Right cardiac atrium (tissue), 5 donors: ENCODE measurements at places on chromosomes 6 and 20.

DNA sequence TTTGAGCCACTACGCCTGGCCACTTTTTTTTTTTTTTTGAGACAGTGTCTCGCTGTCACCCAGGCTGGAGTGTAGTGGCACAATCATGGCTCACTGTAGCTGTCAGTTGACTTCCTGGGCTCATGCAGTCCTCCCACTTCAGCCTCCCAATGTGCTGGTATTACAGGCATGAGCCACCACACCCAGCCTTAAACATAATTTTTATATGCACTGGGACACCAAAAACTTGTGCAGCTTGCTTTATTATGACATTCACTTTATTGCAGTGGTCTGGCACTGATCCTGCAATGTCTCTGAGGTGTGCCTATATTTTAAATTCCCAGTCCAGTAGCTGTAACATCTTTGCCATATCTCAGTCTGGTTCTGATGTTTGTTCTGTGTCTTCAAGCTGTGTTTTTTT lies 34.7 kb downstream of the KAT14 start:
- no peak for DNase-seq

DNA sequence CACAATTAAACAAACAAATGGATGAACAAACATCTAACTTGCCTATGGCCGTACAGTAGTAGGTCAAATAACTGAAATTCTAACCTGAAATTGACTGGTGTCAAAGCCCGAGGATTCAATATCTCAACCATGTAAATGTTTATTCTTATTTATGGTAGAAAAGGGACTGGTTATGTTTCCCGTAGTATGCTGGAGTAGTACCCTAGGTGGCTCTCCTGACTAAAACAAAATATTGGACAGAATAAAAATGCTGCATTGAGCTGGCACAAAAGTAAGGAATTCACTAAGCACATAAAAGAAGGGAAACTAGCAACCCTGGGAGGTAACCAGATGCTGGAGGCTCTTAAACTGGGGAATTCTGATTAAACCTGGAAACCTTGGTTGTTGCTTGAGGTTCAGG lies 117.1 kb upstream of the PREP start:
- DNase-seq: no peak

GRCh38 chr6:30779850-30780641 lies 35.7 kb upstream of the IER3 start:
- no peak for DNase-seq

- no peak for DNase-seq
Observed at GRCh38 chr20:50353289-50353961, 156.8 kb upstream of the PTPN1 start.

GRCh38 chr6:112717401-112717800 lies 370.3 kb downstream of the RFPL4B start:
- DNase-seq: no peak

DNA sequence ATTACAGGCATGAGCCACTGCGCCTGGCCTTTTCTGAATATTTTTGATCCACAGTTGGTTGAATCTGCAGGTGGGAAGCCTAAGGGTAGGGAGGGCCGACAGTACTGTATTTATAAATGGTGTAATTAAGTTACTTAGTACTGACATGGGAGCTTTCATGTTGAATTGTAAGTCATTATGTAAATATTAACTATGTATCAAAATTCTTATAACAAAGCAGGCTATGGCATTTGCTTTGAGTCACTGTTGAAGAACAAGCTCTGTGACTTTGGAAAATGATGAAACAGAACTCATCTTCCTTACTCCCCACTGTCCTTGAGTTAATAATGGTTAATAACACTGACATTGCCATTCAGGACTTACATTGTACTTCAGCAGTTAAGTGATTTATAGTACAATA lies 63.0 kb upstream of the TXNDC5 start:
- no peak for DNase-seq

DNA sequence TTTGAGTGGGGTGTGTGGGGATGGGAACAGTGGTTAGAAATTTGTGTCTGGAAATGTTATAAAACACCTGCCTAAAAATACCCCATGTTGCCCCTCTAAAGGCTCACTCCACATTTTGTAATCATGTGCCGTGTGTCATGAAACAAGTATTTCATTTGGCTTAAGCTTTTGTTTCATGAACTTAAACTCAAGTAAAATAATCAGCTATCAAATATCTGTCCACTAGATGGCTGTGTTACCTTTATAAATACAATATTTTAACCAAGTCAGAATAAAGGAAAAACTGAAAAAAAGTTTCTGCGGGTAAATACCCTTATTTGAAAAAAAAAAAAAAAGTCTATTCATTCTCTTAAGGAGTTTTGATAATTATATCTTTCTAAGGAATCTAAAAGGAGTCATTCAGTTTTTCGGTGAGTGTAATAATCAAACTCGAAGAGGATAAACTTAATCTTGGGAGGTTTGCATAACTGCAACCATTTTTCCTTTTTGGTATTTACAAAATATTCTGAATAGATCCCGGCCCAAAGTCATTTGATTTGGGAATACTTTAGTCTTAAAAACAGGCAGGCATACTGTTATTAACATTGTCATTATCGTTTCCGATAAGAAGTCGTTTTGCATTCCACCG lies 29.9 kb upstream of the MTRF1L start:
- DNase-seq: no peak

DNA sequence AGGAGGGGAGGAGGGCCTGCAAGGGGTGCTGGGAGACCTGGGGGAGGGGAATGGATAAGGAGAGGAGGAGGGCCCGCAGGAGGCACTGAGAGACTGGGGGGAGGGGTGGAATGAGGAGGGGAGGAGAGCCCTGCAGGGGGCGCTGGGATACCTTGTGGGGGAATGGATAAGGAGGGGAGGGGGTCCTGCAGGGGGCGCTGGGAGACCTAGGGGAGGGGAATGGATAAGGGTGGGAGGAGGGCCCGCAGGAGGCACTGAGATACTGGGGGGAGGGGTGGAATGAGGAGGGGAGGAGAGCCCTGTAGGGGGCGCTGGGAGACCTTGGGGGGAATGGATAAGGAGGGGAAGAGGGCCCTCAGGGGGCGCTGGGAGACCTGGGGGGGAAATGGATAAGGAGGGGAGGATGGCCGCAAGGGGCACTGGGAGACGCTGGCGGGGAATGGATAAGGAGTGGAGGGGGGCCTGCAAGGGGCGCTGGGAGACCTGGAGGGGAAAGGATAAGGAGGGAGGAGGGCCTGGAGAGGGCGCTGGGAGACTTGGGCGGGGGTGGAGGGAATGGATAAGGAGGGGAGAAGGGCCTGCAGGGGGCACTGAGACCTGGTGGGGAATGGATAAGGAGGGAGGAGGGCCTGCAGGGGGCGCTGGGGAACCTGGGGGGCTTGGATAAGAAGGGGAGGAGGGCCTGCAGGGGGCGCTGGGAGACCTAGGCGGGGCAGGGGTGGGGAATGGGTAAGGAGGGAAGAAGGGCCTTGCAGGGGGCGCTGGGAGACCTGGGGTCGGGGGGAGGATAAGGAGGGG lies 1.3 kb upstream of the CTCFL start:
- DNase-seq: no peak

GRCh38 chr6:39247667-39248194 lies 18.5 kb upstream of the KCNK5 start:
- no peak for DNase-seq

DNA sequence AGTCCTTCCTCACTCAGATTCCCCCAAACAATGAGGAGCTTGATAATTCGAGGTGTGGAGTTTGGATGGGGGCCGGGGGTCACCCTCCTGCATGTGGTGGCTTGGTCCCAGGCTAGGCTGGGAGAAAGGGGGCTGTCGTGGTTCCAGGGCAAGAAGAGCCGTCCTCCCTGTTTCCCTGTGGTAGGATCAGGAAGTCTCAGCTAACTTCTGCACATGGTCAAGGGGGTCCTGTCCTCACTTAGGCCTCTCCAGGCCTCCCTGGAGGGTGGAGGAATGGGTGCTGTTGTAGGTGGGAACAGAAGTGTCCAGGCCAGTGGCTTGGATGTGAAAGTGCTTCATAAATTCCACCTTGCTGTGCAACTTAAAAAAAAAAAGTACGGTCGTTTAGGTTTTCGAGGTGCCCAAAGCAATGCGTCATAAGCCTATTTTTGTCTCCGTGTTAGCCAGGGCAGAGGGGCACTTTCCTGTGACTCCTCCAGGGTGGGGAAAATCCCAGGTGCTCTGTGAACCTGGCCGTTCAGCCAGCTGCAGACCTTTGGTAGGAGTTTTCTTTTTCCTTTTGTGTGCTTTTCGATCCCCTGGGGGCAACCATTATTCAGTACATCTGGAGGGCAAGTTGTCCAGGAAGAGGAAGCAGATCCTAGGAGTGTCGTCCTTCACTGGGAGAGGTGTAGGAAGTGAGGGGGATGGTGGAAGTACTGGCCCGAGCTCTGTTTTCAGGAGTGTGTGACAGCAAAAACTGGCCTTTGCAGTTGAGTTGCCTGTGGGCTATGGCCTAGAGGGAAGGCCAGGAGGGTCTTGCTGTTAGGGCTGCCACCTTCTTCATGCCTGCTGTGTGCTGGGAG lies 9.6 kb downstream of the IGF2R start:
- no peak for DNase-seq

- no peak for DNase-seq
Observed at GRCh38 chr20:20447196-20447595, 79.3 kb downstream of the INSM1 start.
